ENCODE measurements at places on chromosomes 11 and 22.
A peak's percentile ranks its signal among the peaks of the same experiment; 100 is the strongest.

DNA sequence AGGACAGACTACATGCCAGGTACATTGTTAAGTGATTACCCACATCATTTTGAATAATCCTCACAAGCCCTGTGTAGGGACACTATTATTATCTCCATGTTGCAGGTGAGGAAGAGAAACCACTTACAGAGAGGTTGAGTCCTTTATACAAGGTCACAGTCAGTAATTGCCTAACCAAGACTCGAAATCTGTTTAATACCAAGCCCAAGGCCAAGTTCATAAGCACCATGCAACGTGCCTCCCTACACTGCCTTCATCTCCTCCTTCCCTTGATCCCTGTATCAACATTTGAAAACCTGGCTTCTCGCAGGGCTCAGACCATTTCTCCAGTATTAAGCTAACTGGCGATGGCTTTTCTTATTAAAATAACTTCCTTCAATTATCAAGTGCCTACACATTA is 41.7 kb upstream of the SEZ6L start:
- no peak for DNase-seq

DNA sequence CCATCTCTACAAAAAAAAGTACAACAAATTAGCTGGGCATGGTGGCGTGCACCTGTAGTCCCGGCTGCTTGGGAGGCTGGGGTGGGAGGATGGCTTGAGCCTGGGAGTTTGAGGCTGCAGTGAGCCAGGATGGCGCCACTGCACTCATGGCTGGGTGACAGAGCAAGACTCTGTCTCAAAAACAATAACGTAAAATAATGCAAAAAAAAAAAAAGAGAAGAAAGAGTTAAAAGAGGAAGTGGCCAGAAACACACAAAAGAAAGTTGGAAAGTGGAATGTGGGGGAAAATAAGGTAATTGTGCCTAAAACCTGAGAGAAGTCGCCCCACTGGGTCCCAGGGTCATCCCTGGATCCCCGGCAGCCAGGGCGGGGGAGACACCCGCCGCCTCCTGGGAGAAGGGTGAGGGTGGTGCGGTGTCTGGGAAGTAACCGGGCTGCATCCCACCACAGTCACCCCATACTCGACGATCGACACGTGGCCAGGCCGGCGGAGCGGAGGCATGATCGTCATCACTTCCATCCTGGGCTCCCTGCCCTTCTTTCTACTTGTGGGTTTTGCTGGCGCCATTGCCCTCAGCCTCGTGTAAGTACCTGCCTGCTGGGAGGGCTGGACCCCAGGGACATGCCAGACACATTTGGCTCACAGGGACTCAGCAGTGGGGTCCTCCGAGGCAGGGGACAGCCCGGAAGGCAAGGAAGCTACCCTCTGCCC is 8.1 kb downstream of the UPK3A start:
- DNase-seq: no peak

DNA sequence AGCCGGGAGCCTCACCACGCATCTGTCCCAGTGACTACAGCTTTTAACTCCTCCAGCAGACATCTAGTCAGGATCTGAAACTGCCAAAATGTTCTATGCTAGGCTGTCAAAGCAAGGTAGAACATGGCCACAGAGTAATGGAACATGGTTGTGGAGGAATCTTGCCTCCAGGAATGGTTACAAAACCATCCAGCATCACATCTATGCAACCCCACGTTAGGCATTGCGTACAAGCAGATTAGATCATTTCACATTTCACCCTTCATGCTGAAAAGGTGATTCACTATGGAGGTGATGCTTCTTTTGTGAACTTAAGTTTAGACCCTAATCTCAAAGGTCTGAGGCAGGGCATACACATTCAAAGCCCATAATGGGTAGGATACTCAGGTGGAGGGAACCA is 103.0 kb downstream of the PARVA start:
- DNase-seq: no peak

DNA sequence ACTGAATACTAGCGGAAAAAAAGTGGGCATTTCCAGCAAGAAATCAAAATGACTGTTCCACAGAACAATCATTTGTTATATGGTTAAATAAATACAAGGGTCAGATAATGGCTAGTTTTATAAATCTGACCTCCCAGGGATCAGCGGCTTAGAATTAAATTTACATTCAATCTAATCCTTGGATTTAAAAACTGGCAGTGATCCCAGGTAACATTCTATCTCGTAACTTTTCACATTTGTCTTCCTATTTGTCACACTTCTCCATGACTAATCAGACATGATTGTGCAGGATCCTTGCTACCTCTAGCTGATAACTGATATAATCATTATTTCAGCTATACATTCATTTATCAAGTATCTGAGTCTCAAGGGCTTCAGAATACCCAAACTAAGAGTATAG is 2.9 kb upstream of the MMP3 start:
- DNase-seq: no peak

GRCh38 chr11:60761436-60762190 is 4.9 kb downstream of the MS4A15 start:
- DNase-seq: no peak

DNA sequence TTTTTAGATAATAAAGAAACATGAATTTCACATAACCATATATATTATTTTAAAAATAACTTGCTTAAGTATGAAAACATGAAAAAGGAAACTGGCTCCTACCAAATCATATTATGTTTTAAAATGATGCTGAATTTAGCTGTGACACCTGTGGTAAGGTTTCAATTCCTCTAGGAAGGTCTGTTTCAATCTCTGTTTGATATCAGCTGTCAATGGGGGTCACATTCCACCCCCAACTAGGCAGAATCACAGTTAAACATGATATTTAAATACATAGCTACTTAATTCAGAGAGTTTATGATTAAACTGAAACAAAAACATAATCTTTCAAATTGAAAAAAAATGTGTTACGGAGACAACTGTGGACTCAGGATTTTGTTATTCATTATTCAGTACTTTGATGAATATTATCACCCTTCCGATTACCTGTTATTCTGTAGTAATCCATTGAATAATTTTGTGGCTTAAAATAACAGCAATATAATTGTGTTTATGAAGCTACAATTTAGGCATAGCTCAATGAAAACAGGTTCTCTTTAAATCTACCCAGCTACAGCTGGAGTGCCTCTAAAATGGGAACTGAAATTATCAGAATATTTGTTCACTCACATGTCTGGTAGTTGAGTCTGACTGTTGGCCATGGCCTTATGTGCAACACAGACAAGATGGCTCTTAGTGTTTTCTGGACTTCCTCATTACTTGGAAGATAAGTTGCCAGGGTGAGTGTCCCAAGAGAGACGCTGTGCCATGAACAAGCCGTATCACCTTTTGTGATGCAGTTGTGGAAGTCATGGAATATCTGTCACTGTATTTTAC is 244.6 kb upstream of the ANO3 start:
- no peak for DNase-seq

DNA sequence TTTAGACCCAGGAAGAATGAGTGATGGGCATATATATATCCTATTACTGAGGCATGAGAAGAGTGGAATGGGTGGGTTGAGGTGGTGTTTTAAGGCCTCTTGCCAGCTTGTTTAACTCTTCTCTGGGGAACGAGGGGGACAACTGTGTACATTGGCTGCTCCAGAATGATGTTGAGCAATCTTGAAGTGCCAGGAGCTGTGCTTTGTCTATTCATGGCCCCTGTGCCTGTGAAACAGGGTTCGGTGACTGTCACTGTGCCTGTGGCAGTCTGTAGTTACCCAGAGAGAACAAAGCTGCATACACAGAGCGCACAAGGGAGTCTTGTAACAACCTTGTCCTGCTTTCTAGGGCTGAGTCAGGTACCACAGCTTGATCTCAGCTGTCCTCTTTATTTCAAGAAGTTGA is 11.7 kb downstream of the LIMK2 start:
- no peak for DNase-seq

DNA sequence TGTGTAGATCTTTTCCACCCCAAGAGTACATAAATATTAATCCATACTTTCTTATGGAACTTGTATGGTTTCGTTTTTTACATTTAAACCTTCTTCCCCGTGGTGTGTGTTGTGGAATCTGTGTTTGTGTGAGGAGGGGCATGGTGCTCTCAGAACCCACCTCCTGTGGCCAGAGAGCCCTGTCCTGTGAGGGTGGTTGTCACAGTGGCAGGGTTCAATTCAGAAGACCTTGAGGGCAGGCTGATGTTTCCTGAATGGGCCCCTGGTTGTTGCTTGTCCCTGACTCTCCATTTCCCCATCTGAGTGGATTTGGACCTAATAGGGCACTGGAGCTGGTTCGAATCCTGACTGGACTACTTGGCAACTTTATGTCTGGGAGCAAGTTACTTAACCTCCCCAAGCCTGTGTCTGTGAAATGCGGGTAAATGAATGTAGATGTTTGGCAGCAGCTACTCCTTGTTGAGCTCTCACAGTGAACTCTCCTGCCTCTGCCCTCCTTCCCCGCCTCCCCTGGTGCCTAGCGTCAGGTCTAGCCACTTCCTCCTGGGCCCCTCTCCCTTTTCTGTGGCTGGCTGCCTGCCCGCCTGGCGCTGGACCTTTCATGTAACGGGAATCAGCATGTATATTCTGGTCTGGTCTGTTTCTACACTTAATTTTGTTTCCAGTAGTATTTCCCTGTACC is 7.3 kb downstream of the NEAT1 start:
- DNase-seq: peak; percentile 92

DNA sequence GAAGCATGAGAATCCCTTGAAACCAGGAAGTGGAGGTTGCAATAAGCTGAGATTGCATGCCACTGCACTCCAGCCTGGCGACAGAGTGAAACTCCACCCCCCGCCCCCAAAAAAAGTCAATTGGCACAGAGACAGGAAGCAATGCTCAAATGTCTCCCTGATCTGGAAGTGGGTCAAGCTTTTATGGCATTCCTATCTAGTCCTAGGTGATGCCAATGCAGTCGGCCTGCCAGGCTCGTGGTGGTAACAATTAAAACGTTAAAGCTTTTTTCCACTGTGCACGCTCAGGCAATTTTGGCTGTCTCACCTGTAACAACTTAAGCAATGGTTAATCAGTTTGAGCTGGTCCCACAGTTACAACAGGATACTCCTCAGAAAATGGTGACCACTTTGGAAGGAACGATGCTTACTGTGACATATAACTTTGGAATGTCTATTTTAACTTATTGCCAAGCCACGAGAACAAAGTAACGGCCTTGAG is 18.9 kb upstream of the PISD start:
- DNase-seq: peak; percentile 78

DNA sequence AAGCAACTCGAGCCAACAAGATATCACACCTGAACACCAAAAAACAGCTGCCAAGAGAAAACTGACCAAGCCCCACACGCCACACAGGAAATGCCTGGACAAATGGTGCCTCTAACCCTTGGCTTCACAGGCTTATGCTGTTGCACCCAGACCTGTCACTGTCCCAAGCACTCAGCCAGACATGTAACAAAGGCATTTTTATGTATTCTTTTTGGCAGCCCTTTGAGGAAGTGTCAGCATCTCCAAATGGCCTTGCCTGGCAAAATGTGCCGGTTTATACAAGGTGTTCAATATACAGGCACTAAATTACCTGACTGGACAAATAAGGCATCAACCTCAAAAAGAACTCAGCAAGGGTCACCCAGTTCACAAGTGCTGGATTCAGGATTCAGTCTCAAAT is 6.1 kb downstream of the HDHD5 start:
- no peak for DNase-seq

All from fibroblast of gingiva (primary cell).